ENCODE measurements at places on chromosomes 12 and 14.

- DNase-seq = no peak
Observed at GRCh38 chr12:64203036-64203435, 19.1 kb downstream of the KICS2 start.

GRCh38 chr12:108838194-108839017 is 19.0 kb downstream of the SSH1 start:
- peak; percentile 77 for DNase-seq

GRCh38 chr12:116080415-116080814 is 197.1 kb downstream of the MED13L start:
- no peak for DNase-seq

DNA sequence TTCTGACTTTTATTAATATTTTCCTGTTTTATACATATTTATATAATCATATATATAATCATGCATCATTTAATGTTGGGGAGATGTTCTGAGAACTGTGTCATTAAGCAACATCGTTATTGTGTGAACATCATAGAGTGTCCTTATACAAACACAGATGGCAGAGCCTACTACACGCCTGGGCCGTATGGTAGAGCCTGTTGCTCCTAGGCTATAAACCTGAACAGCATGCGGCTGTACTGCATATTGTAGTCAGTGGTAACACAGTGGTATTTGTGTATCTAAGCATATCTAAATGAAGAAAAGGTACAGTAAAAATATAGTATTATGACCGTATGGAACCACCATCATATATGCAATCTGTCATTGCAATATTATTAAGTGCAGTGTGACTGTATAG is 44.7 kb upstream of the BCL7A start:
- no peak for DNase-seq

GRCh38 chr14:103149351-103150237 is 26.3 kb downstream of the TNFAIP2 start:
- DNase-seq = no peak

DNA sequence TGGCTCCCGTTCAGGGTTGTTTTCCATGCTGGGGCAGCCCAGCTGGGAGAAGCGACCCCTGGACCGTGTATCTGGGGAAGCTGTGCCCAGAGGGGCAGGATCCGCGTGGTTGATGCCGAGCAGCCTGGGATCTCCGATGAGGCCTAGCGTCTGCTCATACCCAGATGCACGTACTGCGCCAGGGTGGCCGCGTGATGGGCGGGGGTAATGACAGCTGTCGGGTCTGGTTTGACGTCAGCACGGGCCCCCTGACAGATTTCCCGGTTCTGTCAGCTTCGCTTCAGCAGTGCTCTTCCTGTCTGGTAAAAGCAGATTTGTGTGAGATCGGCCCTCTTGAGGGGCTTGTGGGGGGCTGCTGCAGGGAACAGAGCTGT is 147.3 kb downstream of the TSPAN9 start:
- DNase-seq = no peak

GRCh38 chr14:35384455-35385041 is 20.0 kb downstream of the NFKBIA start:
- peak; percentile 36 for DNase-seq
